ENCODE measurements at places on chromosomes 7 and 10. TPM values are rescaled to one million over a fixed set of nuclear protein-coding genes. Genes with fewer than 3 reads are reported as not detected.

Gene TNS3
- total RNA-seq: 77.4 TPM

Gene HOXA13
- total RNA-seq: 2.2 TPM

Gene SLC39A12
- total RNA-seq: not detected

Gene GRB10
- 72.2 TPM for total RNA-seq

Gene TNRC18
- total RNA-seq: 49.6 TPM

Gene OTUD1
- total RNA-seq: 4.1 TPM

Gene TMEM229A
- not detected for total RNA-seq

Gene PNLIPRP1
- total RNA-seq: not detected

Gene ACTA2
- total RNA-seq: 21.5 TPM

Gene FAM24B
- 12.9 TPM for total RNA-seq

Gene CDH23
- total RNA-seq: 3.1 TPM

Gene RBP4
- 7.5 TPM for total RNA-seq

Gene TMEM139
- 0.85 TPM for total RNA-seq

Gene BLNK
- not detected for total RNA-seq

Gene AKR1C1
- total RNA-seq: 507 TPM

Gene VGF
- total RNA-seq: 15.1 TPM

Gene MYL7
- total RNA-seq: not detected

Gene TDRD1
- total RNA-seq: not detected

Gene CEP55
- total RNA-seq: 66.7 TPM

Gene FKBP6
- total RNA-seq: not detected

Gene ADCYAP1R1
- total RNA-seq: 0.08 TPM

Gene PPIF
- total RNA-seq: 151 TPM

Gene ARHGEF5
- 1.6 TPM for total RNA-seq

Gene CRYGN
- not detected for total RNA-seq

Gene TMEM248
- total RNA-seq: 86.9 TPM

Gene CABCOCO1
- 0.40 TPM for total RNA-seq

Gene PPP1R17
- total RNA-seq: not detected

Gene CDNF
- 1.1 TPM for total RNA-seq

Gene NRAP
- not detected for total RNA-seq

Gene OR2A1
- total RNA-seq: not detected

Gene ELN
- not detected for total RNA-seq

Gene LLCFC1
- not detected for total RNA-seq

Gene GSDME
- 38.4 TPM for total RNA-seq

Gene SLC26A3
- not detected for total RNA-seq

Gene KNDC1
- total RNA-seq: 0.89 TPM

Gene WNT2
- total RNA-seq: 0.06 TPM
